HepG2 (cell line): ENCODE measurements at places on chromosomes 2 and 18.

- DNase-seq: peak; percentile 36
Measured at GRCh38 chr2:112683550-112684414, 37.0 kb upstream of the NT5DC4 start.

GRCh38 chr2:226478109-226478809 lies 321.4 kb downstream of the IRS1 start:
- peak; percentile 89 for DNase-seq

DNA sequence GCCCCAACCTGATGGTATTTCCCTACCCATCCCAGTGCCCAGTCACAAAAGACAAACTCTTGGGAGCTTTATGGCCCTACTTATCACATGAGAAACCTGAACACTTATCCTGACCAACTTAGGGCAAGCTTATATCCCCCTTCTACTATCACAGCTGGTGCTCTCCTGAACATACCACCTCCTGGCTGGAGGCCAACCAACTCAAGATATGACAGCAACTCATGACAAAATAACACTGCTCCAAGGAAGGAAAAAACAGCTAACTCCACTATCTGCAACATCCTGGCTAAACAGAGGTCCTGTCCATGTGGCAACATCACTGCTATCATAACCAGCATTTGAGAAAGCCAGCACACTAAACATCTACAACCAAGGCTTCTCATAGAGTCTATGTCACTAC lies 20.9 kb upstream of the CLASP1 start:
- DNase-seq: no peak

GRCh38 chr2:104562537-104562936 lies 291.4 kb upstream of the POU3F3 start:
- DNase-seq: no peak

GRCh38 chr2:169362894-169363559 lies 693 bp upstream of the LRP2 start:
- no peak for DNase-seq

DNA sequence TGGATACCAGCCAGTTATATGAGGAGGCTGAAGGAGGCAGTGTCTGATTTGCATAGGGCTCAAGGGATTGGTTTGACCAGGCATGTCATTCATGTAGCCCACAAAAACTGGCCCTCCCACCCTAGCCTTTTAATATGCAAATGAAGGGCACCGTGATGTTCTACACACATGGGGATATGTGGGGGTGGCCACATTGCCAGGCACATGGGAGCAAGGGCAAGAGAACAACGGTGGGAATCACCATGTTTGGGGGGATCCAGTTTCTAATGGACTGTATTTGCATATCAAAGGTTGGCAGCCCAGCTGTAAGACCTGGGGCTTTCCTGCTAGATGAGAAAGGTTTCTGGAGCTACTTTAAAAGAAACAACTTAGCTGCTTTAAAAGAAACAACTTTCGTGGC lies 65.1 kb upstream of the SLC25A52 start:
- DNase-seq: no peak

DNA sequence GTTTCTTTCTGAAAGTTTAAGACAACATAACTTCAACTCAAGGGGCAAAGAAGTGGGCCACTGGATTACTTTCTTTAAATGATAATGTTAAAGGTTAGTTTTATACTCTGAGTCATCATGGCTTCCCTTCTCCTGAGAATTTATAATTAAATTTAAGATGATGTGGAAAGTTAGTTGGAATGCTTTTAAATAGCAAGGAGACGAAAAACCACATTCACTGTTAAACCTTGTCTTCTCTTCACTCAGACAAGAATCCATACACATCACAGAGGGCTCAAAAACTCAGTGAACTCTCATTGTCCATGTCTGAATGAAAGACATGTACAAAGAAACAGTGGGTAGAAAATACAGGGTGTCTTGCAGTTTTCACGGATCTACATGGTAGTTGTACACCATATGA lies 65.6 kb downstream of the COL5A2 start:
- DNase-seq: no peak

DNA sequence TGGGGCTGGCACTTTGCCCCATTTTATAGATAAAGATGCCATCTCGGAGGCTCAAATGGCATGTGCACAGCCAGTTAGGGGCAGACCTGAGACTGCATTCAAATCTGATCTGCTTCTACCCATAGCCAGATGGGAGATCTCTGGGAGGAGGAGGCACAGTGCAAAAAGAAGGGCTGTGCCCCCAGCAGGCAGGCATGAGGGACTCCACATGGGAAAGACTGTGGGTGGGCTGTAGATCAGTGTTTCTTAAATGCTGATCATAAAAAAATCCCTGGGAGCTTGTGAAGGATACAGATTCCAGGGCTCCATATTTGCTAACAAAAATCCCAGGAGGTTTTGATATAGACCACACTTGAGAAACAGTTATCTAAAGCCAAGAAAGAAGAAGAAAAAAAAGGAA lies 15.2 kb downstream of the PAX8 start:
- no peak for DNase-seq
